ENCODE measurements at places on chromosomes 5 and 9. TPM values are rescaled to one million over a fixed set of nuclear protein-coding genes. Genes with fewer than 3 reads are reported as not detected.

DNA sequence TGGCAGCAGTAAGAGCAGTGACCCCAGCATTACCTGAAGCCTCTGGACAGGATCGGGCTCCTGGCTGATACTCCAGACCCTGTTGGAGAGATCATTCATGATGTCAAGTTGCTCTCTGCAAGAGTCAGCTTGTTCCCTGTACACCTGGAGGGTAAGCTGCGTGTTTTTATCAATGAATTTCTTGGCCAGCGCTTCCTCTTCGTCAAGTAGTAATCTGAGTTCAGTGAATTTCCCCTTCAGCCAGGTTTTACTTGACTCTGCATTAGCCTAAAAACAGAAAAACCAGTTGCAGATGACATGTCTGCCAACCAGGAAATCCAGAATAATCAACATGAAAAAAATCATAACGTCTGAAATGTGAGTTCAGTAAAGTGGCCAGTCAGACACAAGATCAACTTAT lies 19.1 kb downstream of the TRIM14 start:
- no peaks in the 10 kb centered on the region for H3K4me1 ChIP-seq
- H3K27me3 ChIP-seq: peaks cover 21% of the 10 kb centered on the region
- H3K36me3 ChIP-seq: peaks cover 6% of the 10 kb centered on the region
- H3K27ac ChIP-seq: no peak overlapping the region
- DNase-seq: no peak

The INPP5E gene
- 11.0 TPM for total RNA-seq

- H3K27ac ChIP-seq: no peak overlapping the region
- no peaks in the 10 kb centered on the region for H3K36me3 ChIP-seq
- peaks cover 62% of the 10 kb centered on the region for H3K4me1 ChIP-seq
- H3K27me3 ChIP-seq: no peaks in the 10 kb centered on the region
- no peak overlapping the region for H3K4me3 ChIP-seq
Observed at GRCh38 chr5:91026466-91026865, 356.7 kb downstream of the ARRDC3 start.

The PRSS3 gene
- 1.8 TPM for total RNA-seq

The ADRA1B gene
- total RNA-seq: 5.3 TPM

- H3K36me3 ChIP-seq: no peaks in the 10 kb centered on the region
- no peaks in the 10 kb centered on the region for H3K27me3 ChIP-seq
- H3K4me1 ChIP-seq: no peaks in the 10 kb centered on the region
- H3K27ac ChIP-seq: no peak overlapping the region
Observed at GRCh38 chr5:2453781-2454180, 297.7 kb downstream of the IRX2 start.

GRCh38 chr5:89011778-89012711 lies 129.1 kb upstream of the MEF2C start:
- H3K27ac ChIP-seq: no peak overlapping the region
- H3K4me1 ChIP-seq: no peaks in the 10 kb centered on the region
- DNase-seq: no peak
- H3K36me3 ChIP-seq: no peaks in the 10 kb centered on the region
- H3K27me3 ChIP-seq: no peaks in the 10 kb centered on the region

DNA sequence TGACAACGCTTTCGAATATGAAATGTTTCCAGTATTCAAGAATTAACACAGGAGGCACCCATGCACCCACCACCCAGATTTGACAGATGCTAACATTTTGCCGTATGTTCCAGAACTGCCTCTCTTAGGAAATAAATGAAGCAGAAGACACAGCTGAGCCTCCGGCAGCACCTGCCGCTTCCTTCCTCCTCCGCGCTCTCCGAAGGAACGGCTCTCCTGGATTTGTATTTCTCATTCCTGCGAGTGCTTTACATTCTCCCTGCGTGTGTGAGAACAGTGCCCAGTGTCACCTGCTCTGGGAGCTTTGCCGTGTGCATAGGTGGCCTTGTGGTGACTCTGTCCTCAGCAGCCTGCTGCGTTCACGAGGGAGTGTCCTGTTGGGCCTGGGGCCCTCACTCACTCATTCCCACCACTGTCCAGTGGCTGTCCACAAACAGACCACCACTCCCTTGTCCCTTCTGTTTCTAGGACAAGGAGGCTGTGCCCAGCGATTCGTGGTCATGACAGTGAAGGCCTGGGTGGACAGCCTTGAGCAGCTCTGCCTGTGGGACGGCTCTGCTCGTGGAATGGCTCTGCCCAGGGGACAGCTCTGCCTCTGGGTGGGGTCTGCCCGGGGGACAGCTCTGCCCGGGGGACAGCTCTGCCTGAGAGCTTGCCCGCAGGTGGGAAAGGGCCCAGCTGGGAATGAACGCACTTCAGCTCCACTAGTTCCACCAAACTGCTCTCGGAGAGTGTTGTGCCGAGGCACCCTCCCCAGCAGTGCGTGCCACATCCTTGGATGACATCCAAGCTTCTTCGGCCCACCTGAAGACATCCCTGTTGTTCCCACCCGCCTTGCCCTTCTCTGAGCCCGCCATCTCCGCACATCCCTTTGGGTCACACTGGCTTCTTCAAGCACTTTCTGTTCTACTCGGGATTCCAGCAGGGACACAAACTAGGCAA lies 170.5 kb upstream of the PPP1R26 start:
- no peak for DNase-seq
- H3K4me1 ChIP-seq: no peaks in the 10 kb centered on the region
- H3K27me3 ChIP-seq: peaks cover 29% of the 10 kb centered on the region
- no peaks in the 10 kb centered on the region for H3K36me3 ChIP-seq
- no peak overlapping the region for H3K4me3 ChIP-seq
- H3K27ac ChIP-seq: no peak overlapping the region

The UBE2D2 gene
- total RNA-seq: 83.4 TPM

All from adrenal gland (tissue), 19 donors.